ENCODE measurements at places on chromosomes 5 and 9. TPM values are rescaled to one million over a fixed set of nuclear protein-coding genes. Genes with fewer than 3 reads are reported as not detected.

The TLR4 gene
- total RNA-seq = 0.11 TPM

The ALDH1A1 gene
- total RNA-seq = not detected

- DNase-seq = no peak
These were observed 370.9 kb upstream of the PRR16 start for GRCh38 chr5:120093178-120093577.

- no peak for DNase-seq
These were observed 91.5 kb downstream of the MAMDC2 start for GRCh38 chr9:70135176-70135575.

DNA sequence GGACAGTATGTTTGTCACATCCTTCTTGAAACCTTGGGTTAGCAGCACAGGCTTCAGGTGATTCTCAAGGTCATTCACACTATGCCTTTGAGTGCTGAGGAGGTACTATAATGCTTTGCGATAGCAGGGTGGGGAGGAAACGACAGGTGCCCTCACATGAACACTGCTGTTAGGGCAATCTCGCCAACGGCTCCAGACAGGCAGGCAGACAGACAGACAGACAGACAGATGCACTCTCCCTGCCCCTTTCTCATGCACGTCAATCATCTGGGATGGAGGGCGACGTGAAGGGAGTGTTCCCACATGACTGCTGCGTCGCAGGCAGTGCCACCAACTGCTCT, 82.9 kb downstream of the RAPGEF1 start:
- no peak for DNase-seq

DNA sequence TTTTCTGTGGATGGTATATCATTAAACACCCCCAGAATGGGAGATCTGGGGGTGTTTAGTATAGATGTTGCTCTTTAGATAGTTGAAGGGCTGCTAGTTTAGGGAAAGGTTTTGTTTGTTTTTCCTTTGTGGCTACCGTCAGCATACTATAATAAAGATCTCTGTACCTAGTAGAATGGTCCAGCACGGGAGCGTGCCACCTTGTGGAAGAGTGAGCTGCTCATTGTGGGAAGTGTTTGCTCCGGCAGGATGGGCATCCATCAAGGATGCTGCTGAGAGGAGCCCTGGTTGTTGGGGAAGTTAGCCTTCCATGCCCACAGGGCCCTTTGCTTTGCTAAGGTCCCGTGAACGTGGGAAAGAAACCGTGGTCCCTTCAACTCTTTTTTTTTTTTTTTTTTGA, 113.1 kb downstream of the LIFR start:
- DNase-seq = no peak

- no peak for DNase-seq
These were observed 93.0 kb upstream of the ANKRD55 start for GRCh38 chr5:56326116-56326515.

- no peak for DNase-seq
These were observed 13.5 kb downstream of the AFAP1L1 start for GRCh38 chr5:149285153-149285552.

DNA sequence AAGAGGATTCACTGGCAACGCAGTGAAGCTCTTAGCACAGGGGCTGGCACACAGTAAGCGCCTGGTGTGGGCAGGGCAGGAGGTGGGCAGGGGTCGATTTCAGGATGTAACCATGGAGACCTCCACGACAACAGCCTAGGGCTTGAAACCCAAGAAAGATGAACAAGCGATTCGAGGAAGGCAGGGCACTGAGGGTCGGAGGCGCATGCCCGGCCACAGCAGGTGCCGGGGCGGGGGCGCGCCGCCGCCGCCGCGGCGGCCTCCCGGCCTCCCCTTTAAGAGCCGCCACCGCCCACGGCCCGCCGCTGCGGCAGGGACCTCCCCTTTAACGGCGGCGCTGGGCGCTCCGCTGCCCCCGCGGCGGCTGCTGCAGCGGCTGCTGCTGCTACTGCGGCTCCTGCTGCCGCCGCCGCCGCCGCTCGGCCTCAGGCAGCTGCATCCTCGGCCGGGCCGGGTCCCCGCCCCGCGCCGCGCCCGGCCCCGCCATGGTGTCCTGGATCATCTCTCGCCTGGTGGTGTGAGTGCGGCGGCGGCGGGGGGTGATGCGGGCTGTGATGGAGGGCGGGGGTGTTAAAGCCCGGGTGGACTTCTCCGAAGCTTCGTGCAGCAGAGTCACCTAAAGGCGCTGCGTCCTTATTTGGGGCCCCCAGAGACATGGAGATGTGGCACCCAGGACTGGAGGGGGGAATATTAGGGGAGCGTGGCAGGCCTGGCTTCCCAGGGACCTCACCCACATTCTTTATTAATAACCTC, at the start of gene REEP2:
Gene REEP2 (plus strand): TSS at position 334 of the 753 bp plus-strand sequence. CDS start 152 bp downstream, at position 486.
- DNase-seq = peak; percentile 64

- no peak for DNase-seq
These were observed 23.4 kb upstream of the COL27A1 start for GRCh38 chr9:114131808-114132549.
